Placental epithelial cell (primary cell): ENCODE measurements at places on chromosomes 13 and 19. TPM values are rescaled to one million over a fixed set of nuclear protein-coding genes. Genes with fewer than 3 reads are reported as not detected.

The FGF14 gene
- total RNA-seq = under 0.01 TPM in 2 replicates

The KLK1 gene
- total RNA-seq = not detected in 2 replicates

The TTC9B gene
- under 0.01 TPM in 1 of 2 replicates, not detected in the other for total RNA-seq

The ZNF69 gene
- total RNA-seq = 27.9 and 38.4 TPM in 2 replicates

The KLK11 gene
- not detected in 2 replicates for total RNA-seq

The KCTD4 gene
- total RNA-seq = 1.2 and 3.4 TPM in 2 replicates

The CAMSAP3 gene
- 7.8 and 8.2 TPM in 2 replicates for total RNA-seq

The NCAN gene
- under 0.01 TPM in 1 of 2 replicates, not detected in the other for total RNA-seq

The NAPSA gene
- under 0.01 and 0.39 TPM in 2 replicates for total RNA-seq

The SLC8A2 gene
- under 0.01 and 0.33 TPM in 2 replicates for total RNA-seq

The UQCR11 gene
- total RNA-seq = 37.4 and 43.6 TPM in 2 replicates

The JSRP1 gene
- total RNA-seq = 0.39 TPM in 1 of 2 replicates, not detected in the other

The SYDE1 gene
- 24.3 and 37.2 TPM in 2 replicates for total RNA-seq

The TUBA3C gene
- total RNA-seq = not detected in 2 replicates

The NHLRC3 gene
- total RNA-seq = 11.8 and 19.2 TPM in 2 replicates

The LIM2 gene
- total RNA-seq = not detected in 2 replicates

The KLF12 gene
- total RNA-seq = 28.8 and 35.7 TPM in 2 replicates

The STOML3 gene
- total RNA-seq = not detected in 2 replicates

The PKN1 gene
- 5.6 and 7.9 TPM in 2 replicates for total RNA-seq

The SHISA2 gene
- total RNA-seq = 16.6 and 25.1 TPM in 2 replicates

The S1PR5 gene
- 0.39 TPM in 1 of 2 replicates, not detected in the other for total RNA-seq

The CD70 gene
- total RNA-seq = not detected in 2 replicates

The CCDC159 gene
- total RNA-seq = 14.9 and 15.3 TPM in 2 replicates

The PRDX2 gene
- 190 and 206 TPM in 2 replicates for total RNA-seq

The SSC5D gene
- 0.22 and 1.2 TPM in 2 replicates for total RNA-seq
